ENCODE measurements at places on chromosomes 7 and 10. TPM values are rescaled to one million over a fixed set of nuclear protein-coding genes. Genes with fewer than 3 reads are reported as not detected.

WDFY4 gene
- total RNA-seq = 26.5 TPM

- DNase-seq = no peak
These were observed 176.6 kb downstream of the BMPER start for GRCh38 chr7:34081935-34082334.

GRCh38 chr7:151631570-151631952 lies 111.9 kb upstream of the RHEB start:
- DNase-seq = no peak

GRCh38 chr10:46106410-46107255 lies 60.6 kb upstream of the MSMB start:
- peak; percentile 84 for DNase-seq

ZNF804B gene
- total RNA-seq = not detected

DNA sequence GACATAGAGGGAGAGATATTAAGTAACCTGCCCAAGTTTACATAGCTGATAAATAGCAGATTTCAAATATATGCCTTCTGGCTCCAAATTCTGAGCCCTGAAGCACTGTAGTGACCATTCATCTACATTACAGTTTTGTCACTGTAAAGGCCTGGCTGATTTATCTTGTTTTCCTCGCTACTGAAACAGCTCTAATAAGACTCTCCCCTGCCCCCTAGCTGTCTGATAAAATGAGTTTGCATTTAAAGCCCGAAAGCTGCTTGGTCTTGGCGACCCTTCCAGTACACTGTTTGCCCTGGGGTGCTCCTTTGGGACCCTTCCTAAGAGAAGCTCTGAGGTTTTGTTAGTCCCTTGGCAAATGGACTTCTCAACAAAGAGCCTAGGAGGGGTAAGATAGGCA lies 59.7 kb upstream of the RAB11FIP2 start:
- DNase-seq = no peak

GRCh38 chr10:30095631-30096422 lies 36.4 kb upstream of the JCAD start:
- DNase-seq = no peak

DNA sequence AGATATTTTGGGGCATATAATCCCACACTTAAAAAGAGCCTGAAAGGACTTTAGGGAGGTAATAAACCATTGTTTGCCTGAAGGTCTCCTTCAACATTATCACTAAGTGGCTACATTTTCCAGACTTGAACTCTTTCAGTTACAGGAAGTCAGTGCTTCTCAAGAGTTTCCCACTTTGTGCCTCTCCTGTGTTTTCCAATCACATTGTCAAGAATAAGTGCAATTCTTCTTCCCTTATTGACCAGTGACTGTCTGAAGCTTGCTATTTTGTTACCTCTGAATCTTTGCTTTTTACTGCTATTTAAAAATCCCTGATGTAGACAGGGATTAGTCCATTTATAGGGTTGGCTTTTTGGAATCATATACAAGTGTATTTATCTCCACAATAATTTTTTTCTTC lies 346.7 kb upstream of the ANKRD30A start:
- DNase-seq = no peak

DNA sequence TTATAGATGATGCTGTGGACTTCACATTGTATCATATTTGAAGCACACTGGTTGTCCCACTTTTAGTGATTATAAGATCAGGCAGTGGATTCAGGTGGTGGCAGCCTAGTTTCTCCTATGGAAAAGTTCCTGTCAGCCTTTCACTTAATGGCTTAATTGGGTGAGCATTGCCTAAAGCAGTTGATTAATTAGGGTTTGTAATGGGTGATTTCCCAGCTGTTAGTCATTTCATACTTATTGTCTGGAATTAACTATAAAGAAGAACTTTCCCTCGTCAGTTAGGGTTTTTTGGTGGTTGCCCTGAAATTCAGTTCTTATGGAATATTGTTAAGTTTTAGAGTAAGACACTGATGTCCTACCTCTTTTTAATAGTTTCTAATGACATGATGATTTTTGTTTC lies 78.8 kb downstream of the SLC25A40 start:
- no peak for DNase-seq

GBX1 gene
- total RNA-seq = not detected

- DNase-seq = no peak
These were observed 56.7 kb upstream of the SEMA3A start for GRCh38 chr7:84251277-84251781.

OR2A42 gene
- not detected for total RNA-seq

CCDC3 gene
- total RNA-seq = 10.2 TPM

- DNase-seq = no peak
These were observed 15.5 kb downstream of the WAPL start for GRCh38 chr10:86506062-86506461.

- DNase-seq = no peak
These were observed 210.8 kb upstream of the CSTF2T start for GRCh38 chr10:51910189-51910588.

- DNase-seq = no peak
These were observed 198.1 kb upstream of the LYZL2 start for GRCh38 chr10:30827531-30828120.

DNA sequence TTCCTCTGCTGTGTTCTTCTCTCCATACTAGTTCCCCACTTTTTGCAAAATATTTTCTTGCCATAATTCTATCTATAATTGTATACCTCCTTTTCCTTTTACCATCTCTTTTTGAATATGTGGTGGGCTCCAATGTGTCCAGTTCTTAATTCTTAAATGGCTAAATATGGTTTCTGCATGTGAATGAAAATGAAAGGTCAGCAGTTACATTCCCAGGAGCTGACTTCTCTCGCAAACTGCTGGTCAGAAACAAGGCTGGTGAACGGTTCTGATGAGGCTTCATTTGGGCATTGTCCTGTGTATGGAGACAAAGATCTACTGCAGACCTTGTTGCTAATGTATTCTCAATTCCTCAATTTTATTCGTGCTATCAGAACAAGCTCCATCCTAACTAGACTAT lies 309.2 kb downstream of the SNX13 start:
- DNase-seq = no peak

GRCh38 chr7:83769407-83769806 lies 120.5 kb upstream of the SEMA3E start:
- no peak for DNase-seq
